ENCODE measurements at places on chromosomes 7 and 10.
A peak's percentile ranks its signal among the peaks of the same experiment; 100 is the strongest.

DNA sequence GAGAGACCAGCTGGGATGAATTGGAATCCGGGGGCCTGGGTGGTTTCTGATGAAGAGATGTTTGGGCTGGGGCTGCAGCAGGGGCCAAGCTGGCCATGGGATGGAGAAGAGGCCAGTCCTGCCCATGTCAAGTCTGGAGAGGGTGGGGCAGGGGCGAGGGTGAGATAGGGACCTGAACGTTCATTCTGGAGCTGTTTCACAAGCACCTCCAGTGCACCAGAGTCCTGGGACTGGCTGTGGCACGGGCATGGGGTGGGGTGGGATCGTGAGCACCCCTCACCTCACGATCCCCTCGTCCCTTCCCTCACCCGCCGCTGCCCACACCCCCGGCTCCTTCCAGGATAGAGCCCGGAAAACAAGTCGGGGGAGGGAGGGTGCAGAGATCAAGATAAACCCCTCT, 25.8 kb upstream of the PSMG3 start:
- DNase-seq: no peak

DNA sequence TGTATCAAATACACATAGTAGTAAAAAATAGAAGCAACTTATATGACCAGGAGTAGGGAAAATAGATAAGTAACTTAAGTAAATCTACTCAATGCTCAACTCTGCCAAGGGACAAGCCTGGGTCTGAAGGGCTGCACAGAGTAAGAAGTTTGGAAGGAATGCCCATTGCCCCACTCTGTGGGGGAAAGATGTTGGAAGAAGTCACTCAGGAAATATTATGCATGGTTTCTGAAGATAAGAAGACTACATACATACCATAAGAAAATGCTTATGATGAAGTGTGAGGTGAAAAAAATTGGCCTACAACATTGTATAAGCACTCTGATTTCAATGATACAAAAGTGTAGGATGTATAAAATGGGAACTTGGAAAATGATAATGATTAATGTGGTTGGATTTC, 54.0 kb downstream of the LAMB4 start:
- DNase-seq: no peak

DNA sequence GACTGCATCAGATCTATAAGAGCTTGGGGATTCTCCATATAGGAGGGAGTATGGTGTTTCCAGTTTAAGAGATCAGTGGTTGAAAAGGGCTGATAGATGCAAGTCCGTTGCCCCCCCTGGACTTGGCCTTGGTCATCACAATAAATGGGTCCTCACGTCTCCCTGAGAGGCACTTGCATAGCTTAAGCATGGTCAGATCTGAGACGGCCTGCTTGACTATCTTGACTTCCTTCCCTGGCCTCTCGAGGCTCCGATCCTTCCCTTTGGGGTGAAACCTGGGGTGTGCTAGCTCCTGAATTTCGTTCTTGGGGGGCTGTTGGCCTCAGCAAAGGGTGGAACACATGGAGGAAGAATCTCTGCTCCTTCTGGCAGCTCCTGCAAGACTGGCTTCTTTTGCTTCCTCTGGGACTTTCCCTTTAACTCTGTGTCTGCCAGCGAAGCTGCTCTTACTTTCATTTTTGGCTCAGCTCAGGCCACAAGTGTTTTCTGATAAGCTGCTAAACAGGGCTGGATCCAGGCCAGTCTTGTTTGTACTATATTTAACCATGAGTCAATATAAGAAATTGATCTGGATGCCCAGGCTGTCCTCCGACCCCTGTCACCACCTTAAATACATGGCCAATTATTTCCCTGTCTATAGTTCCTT, 11.2 kb upstream of the ZNF485 start:
- DNase-seq: no peak

DNA sequence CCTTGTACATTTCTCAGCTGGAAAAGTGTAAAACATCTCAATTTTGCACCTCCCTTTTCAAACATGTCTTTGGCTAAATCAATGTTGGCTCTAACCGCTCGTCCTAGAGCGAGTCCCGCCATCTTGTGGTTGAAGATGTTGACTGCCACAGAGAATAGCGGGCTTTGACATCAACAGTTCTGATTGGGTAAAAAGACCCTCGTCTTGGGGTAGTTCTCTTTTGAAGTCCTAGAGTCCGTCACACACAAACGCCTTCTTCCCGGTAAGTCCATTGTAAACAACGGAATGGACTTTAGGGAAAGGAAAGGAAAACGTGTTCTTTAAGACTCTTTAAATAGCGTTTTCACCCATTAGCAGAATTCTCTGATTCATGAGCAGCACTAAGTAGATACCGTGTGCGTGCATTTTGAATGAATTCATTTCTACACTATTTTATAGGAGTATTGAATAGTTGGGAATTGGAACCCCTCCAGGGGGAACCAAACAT, 452 bp upstream of the RPP30 start:
- DNase-seq: no peak

DNA sequence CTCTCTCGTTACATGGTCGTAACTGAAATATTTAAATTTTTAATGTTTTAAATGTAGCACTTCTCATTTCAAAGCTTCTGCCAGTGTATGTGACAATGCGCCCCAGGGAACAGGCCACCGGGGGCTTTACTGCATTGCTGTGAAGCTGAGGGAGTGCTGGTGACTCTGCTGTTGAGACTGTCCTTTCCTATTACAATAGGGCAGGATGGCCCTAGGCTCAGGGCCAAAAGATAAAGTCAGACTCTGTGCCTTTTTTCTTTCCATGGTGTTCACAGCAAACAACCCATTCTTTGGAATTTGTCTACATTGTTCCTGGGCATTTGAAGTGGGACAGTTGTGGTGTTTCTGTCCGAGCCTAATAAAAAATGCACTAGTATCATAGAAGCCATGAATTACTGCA, 107.3 kb downstream of the GALNT11 start:
- no peak for DNase-seq

DNA sequence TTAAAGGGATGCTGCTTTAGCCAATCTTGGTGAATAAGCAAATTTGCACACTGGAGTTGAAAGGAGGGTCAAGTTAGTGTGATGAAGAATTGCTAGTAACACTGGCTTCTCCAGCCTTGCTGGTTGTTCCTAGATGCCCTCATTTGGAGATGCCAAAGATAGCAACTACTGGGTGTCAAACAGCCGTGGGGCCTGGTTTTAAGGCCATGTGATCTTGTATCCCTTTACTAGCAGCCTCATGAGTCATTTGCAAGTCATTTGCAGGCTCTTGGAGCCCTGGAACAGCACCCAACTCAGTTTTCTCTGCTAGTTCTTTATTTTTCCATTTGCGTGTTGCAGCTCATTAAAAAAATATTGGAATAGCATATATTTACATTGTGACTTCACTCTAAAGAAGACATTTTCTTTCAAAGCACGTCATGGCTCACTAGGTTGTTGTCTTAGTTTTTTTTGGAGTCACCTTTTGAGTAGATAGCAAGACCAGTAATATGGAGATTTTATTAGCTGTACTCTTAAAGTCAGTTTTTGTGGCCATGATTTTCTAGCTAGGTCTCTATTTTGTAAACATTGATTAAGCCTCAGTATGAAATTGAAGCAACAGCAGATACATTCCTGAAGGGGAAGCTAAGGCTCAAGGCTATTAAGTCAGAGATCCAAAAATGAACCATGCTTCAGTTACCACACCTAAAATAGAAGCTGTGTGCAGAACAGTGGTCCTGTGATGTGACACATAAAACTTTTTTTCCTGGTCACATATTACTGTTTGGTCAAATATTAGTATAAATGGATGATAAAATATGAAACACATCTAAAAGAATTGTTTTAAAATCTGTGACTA, 1.3 kb downstream of the LSMEM1 start:
- DNase-seq: no peak

DNA sequence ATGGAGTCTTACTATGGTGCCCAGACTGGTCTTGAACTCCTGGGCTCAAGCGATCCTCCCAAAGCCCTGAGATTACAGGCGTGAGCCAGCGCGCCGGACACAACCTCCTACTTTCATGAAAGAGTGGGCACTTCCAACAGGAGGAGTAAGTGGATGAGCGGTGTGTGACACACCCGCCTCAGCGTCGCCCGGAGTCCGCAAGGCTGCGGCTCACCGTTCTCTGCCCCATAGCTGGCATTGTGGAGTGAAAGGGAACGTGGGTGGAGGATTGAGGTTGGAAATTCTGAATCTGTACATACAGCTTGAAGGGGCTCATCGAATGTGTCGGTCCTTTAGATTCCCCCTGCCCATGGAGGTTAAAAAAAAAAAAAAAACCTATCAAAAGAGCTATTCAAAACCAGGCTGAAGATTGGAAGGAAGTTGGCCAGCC, 524 bp upstream of the PRXL2A start:
- no peak for DNase-seq

GRCh38 chr10:28947171-28947570, 269.9 kb downstream of the BAMBI start:
- no peak for DNase-seq

DNA sequence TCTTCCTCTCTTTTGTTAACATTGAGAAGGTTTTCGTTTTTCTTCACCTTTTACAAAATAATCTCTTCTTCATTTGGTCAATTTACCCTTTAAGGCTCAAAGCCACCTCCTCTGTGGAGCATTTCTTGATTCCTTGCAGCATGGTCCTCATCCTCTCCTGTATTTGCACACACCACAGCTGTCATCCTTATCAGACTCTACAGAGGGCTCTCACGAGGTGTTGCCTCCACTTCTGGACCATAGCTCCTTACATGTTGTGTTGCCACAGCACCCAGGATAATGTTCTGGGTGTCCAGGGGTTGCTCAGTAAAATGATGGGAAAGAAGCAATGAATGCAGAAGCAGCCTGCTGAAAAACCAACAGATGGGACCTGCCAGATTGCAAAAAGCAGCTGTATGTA, 192.8 kb downstream of the SH2D4B start:
- no peak for DNase-seq

DNA sequence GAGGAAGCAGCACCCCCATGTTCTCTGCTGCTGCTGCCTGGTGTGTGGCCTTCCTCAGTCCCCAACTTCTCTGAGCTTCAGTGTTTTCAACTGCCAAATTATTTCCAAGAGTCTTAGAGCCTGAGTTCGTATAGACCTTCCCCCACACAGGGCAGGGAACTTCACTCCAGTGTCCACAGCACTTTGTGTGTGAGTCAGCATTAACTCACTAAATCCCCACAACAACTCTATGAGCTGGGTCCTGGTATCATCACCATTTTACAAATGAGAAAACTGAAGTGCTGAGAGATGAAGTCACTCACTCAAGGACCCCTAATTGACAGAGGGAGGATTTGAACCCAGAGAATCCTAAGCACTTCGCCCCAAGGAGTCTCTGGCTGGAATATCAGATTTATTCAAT, 48.3 kb downstream of the ADCYAP1R1 start:
- no peak for DNase-seq

- no peak for DNase-seq
Observed at GRCh38 chr10:99057936-99058690, 177.5 kb downstream of the HPSE2 start.

DNA sequence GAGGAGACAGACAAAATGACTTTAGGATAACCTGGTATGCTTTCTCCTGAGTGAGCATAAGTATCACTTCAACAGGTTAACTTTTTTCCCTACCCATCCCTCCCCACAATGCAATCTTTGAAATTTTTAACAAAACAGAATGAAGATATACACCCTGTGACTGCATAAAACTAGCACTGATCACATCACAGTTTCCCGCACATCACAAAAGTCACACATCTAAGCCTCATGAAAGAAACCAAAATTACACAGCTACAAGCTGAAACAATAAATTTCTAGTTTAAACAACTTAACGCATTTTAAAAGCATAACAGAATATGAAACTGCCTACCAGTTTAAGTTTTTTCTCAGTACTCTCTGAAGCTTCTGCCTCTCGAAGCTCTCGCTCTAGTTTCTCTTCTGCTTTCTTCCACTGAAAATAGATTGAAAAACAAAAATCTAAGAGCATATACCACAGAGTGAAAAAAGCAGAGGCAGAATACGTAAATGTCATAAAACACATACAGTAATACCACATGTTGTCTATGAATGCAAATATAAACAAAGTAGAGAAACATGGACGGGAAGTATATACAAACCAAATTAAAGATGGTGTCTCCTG, 18.1 kb downstream of the NOC3L start:
- no peak for DNase-seq

DNA sequence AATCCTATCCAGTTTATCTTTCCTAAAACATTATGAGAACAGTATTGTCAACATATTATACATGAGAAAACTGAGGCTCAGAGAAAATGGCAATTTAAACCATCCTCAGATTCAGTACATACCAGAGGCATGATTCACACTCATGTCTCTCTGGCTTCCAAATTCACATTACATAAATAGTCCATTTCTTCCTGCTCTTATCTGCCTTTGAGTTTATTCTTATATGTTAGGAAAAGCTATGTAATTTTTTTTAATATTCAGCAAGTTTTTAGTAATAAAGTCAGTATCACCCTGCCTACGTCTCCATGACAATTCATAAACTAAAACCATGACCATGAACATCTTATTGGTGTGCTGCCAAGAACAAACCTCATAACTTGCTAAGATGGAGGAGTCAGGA, 1260.2 kb upstream of the SORCS1 start:
- DNase-seq: no peak

DNA sequence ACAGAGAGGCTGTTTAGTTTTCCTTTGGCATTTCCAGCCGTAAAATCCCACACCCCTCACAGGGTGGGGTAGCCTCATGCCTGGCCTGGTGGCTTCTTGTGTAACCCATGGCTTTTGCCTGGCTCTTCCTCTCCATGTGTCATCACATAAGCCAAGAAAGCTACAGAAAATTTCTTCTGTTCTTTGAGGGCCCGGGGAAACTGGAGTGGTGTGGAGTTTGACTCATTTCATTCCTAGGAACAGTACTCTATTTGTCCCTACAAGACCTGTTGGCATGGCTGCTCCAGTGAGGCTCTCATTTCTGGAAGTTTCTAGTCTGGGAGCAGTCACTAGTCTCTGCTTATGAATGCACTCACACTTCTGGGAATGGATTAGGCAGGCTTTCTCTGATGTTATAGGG, 523.9 kb downstream of the SUGCT start:
- DNase-seq: no peak

- no peak for DNase-seq
Observed at GRCh38 chr7:70994176-70994575, 137.8 kb upstream of the GALNT17 start.

GRCh38 chr10:90751107-90751997, 106.5 kb downstream of the HTR7 start:
- DNase-seq: peak; percentile 11

- no peak for DNase-seq
Observed at GRCh38 chr10:106566873-106567272, 597.6 kb downstream of the SORCS1 start.

GRCh38 chr7:124084024-124084423, 51.2 kb upstream of the TMEM229A start:
- no peak for DNase-seq

Measured in effector CD4-positive, alpha-beta T cell (primary cell).